Activated CD8-positive, alpha-beta memory T cell treated with anti-CD3 and anti-CD28 coated beads for 4 hours (primary cell): ENCODE measurements at places on chromosomes 11 and 22.

DNA sequence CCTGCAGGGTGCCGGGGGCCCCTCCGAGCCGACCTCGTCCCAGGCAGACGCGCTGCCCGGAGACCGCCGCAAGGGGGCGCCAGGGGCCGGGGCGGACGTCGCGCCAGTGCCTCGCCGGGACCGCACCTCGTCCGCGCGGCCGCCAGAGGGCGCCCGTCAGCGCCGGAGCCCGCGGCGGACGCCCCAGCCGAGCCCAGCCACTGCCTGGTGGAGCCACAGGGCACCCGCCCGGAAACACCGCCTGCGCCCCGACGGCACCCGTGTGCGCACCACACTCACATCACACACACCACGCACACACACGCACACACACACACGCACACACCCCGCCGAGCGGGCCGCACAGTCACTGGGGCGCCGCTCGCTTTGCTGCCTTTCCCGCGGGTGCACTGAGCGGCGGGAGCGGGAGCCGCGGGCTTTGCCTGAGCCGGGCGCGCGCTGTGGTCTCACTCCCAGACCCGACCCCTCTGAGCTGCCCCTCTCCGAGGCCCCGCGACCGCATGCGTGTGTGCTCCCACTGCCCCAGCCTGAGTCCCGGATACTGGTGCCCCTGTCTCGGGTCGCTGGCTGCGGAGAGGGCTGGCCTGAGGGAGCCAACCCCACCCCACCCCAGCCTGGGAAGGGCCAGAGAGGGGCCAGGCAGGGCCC is 449.3 kb downstream of the OPCML start:
- no peak for DNase-seq

DNA sequence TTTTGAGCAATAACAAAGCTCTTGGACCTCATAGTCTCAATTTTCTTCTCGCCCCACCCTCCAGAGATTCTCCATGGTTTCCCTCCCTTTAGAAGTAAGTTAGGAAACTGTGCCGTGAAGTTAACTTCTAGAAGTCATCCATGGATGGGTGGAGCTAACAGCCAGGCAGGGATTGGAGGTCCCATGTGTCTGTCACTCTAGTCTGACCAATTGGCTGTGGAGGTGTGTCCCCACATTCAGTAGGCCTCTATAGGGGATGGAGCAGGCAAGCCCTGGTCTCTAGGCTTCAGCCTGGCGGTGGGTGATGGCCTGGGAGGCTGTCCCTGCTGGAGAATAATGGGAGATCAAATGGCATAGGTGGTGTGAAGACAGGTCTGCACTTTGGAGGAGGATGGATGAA is 50.7 kb downstream of the TP53I11 start:
- no peak for DNase-seq

GRCh38 chr11:16402654-16403447 is 46.5 kb upstream of the SOX6 start:
- no peak for DNase-seq

DNA sequence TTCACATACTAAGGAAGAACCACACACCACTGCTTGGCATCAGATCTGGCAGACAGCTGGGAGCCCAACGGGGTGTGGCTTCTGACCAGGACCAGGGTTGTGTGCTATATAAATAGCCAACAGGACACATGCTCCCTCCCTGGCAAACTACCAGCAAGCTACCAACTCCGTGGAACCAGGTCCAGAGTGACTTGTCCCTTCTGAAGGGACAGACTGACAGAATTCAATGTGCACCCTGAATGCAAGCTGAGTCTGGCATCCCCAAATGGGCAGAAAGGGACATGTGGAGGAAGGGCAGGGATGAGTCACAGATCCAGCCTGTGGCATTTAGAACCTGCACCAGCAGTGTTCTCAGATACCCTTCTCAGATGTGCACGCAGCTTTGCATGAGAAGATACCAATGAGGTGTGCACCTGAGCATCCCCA is 92.9 kb downstream of the MICAL3 start:
- no peak for DNase-seq

GRCh38 chr11:119729951-119730613 is 1.1 kb upstream of the NECTIN1 start:
- no peak for DNase-seq

GRCh38 chr22:27518531-27519340 is 282.8 kb downstream of the MN1 start:
- DNase-seq: no peak
